ENCODE measurements at places on chromosomes 4 and X.

DNA sequence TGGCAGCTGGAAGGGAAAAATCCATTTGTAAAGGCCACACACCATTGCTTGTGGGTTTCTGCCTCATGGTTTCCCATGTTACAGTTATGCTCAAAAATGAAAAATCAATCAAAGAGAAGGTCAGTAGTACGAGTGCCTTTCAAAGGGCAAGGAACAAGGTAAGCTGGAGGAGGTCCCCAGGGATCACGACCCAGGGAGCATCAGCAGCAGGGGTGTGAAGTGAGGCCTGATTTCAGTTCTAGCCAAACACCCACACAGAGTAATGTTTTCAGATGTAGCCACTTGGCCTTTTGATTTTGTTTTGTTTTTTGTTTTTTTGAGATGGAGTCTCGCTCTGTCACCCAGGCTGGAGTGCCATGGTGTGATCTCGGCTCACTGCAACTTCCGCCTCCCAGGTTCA, 69.4 kb upstream of the AFAP1 start:
- no peak for DNase-seq

- DNase-seq = no peak
Measured at GRCh38 chrX:114210879-114211278, 373.0 kb upstream of the HTR2C start.

DNA sequence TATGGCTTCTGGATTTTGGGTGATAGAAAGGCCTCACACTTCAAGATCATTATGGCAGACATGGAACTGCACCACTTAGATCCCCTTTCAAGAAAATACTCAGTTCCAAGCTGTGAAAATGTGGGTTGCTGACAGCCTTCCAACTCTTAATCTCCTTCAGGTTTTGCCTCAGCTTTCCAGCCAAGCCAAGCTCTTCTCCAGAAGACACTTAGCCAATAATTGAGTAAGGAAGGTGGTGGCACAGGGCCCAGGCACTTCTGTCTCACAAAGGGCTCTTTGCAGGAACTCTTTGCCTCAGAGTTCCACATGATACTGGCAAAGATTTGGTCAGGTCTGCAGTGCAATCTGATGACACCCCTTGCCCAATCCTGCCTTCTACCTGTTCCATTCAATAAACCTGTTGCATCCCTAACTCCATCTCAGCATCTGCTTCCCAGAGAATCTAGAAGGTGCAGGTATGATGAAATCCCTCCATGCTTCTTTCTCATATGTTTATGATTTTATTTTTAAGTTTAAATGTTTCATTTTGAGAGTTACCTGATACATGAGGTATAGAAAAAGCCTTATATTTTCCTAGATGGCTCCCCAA, 30.6 kb downstream of the ANXA5 start:
- DNase-seq = no peak

- DNase-seq = no peak
Measured at GRCh38 chrX:6004529-6004928, 224.1 kb downstream of the NLGN4X start.

- no peak for DNase-seq
Measured at GRCh38 chr4:75169427-75169826, 236.5 kb downstream of the PARM1 start.

DNA sequence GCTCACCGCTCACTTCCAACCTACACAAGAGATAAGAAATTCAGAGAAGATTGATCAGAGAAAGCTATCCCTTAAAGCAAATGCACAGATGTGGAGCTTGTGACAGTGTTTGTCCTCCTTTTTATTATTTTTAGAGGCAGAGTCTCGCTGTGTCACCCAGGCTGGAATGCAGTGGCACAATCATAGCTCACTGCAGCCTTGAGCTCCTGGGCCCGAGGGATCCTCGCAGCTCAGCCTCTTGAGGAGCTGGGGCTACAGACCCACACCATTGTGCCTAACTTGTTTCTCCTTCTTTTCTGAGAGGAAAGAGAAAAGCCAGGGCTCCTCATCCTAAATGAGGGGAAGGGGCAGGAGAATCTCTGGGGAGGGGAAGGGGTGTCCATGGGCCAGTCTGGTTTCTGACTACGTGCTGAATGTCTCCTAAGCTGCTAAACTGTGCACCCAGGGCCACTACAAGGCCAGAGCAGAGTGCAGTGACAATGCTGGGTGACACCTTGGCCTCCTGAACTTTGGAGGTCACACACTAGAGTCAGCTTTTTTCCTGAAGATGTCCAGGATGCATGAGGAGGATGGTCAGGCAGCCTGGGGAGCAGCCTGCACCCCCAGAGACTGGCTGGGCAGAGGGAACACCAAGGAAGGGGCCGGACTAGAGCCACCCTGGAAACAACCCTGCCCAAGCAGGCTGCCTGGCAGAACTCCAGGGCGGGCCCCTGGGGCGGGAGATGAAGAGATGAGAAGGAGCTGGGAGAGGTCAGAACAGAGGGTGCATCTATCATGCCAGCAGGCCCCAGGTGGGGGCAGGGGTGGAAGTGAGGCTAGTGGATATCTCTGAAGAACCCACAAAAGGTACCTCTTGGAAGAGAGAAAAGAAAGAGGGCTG, 55.5 kb upstream of the PROM1 start:
- peak; percentile 39 for DNase-seq

DNA sequence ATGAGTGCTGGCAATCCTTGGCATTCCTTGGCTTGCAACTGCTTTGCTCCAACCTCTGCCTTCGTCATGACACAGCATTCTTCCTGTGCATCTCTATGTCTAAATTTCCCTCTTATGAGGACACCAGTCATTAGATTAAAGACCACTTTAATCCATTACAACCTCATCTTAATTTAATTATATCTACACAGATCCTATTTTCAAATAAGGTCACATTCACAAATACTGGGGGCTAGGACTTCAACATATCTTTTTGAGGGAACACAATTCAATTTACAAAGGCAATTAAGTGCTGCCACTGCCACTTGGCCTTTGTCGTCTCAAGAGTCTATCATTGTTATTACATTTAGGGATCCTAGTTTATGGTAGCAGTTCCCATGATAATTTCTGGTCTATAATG, 163.7 kb upstream of the PPP1R2C start:
- no peak for DNase-seq

GRCh38 chr4:723751-724530, 18.3 kb downstream of the PCGF3 start:
- no peak for DNase-seq

DNA sequence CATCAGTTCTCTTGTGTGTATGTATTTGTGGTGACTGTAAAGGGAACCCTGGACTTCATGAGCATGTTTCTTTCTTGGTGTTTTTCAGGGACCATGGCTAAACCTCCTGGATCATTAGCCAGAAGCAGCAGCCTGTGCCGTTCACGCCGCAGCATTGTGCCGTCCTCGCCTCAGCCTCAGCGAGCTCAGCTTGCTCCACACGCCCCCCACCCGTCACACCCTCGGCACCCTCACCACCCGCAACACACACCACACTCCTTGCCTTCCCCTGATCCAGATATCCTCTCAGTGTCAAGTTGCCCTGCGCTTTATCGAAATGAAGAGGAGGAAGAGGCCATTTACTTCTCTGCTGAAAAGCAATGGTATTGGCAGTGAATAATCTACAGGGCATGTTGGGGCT, 157.0 kb downstream of the STIM2 start:
- DNase-seq = no peak

GRCh38 chr4:25873632-25874129, 10.9 kb upstream of the SEL1L3 start:
- no peak for DNase-seq

DNA sequence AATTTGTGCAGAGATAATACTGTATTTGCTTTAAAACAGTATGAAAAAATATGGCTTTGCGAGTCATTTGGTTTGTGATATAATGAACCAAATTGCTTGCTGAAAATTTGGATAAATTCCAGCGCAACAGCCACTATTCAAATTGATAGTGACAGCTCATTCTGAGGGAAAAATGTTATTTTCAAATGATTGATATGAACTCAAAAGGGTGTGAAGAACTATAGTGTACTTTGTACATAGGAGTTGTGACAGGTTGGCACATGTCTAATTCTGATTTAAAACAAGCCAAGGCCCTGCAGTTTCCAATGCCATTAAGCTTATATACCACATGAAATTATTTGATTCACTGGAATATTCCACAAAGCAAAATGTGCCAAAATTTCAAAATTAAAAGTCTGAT, 1628.9 kb upstream of the AGA start:
- DNase-seq = no peak

- no peak for DNase-seq
Measured at GRCh38 chr4:168483811-168484210, 3.5 kb upstream of the DDX60L start.

DNA sequence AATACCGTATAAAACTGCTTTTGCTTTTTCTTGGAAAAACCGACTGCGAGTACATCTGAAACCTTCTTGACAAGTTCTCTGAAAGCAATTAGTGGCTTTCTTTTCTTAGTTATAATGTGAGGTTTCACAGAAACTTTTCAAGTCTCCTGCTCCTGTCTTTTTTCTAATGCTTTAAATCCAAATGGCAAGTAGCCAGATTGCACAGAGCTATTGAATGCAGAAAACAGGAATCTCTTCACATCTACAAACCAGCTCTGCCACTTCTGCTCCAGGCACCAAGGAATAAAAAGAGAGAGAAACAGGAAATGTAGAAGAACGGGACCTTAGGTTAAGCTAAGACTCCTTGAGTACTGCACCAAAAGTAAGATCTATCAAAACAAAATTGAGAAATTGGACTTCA, 267.3 kb upstream of the TET2 start:
- DNase-seq = no peak

GRCh38 chr4:149076401-149076800, 634.2 kb upstream of the NR3C2 start:
- DNase-seq = no peak

- peak; percentile 21 for DNase-seq
Measured at GRCh38 chr4:140188975-140189374, 35.0 kb upstream of the MAML3 start.

DNA sequence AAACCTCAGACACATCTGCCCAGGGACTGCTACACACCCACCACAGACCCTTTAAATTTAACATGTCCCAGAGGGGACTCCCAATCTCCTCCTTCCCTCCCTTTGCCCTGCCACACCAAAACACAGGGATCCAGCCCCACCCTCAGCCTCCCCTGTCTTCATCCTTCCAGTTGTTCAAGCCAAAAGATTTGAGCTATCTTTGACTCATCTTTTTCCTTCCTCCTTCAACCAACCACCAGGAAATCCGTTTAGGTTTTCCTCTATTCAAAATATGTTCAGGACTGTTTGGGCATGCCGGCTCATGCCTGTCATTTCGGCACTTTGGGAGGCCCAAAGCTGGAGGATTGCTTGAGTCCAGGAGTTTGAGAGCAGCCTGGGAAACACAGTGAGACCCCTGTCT, 6.9 kb upstream of the STK32B start:
- DNase-seq = no peak

DNA sequence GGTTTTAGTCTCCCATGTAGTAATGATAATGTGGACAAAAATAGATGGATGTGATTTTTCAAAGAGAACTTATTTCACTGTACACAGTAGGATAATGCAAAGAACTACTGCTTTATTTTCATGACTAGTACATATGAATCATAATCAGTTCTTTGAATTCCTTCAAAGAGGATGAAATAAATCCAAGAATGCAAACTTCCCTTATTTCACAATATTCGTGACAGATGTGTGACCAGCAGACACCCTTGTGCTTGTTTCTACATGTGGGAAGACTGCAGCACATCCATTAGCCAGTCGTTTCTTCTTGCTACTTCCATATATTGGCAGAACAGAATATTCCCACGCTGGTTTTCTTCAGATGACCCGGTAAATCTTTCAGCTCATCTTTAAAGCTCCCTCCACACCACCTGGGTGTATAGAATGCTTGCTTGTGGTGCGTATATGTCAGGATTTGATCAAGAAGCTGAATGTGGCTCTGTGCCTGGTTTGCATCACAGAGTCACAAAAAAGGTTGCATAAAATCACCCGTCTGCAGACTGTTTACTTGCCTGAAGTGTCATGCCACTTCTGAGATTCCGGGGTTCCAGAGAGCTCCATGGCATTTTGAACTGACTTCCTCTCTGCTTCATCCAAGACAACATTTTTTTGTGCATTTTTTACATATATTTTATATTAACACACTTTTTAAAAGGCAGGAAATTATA, 47.7 kb upstream of the FAT4 start:
- no peak for DNase-seq

DNA sequence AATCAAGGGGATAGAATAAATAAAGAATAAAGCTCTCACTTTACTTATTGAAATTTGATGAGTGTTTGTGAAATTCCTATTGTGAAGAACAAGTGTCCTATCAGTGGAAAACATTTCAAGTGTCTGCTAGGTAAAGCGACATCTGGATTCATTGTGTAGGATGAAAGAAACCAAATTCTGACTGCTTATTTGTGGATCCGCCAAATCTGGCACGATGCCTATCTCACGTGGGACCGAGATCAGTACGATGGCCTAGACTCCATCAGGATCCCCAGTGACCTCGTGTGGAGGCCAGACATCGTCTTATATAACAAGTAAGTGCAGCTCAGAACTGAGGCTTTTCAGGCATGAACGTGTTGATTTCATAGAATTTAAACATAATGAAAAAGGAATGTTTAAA, 1.9 kb downstream of the CHRNA9 start:
- no peak for DNase-seq

DNA sequence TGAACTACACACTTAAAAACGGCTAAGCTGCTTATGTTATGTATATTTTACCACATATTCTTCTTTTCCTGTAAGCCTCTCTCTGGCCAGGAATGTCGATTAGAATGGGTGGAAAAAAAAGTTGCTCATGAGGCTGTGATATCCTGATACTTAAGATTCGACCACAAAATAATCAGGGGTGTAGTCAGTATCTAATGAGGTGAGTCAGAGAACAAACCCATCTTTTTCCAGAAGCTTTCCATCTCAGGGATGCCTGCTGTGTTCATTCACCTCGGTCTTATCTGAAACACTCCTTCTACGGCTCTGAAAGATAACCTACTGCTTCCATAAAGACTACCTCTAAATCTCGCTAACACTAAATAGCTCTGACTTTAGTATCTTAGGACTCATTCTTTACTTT, 142.7 kb upstream of the MAP3K15 start:
- DNase-seq = no peak

- DNase-seq = no peak
Measured at GRCh38 chr4:144709793-144710525, 64.0 kb downstream of the HHIP start.

GRCh38 chr4:8009710-8010511, 70.2 kb upstream of the AFAP1 start:
- no peak for DNase-seq

DNA sequence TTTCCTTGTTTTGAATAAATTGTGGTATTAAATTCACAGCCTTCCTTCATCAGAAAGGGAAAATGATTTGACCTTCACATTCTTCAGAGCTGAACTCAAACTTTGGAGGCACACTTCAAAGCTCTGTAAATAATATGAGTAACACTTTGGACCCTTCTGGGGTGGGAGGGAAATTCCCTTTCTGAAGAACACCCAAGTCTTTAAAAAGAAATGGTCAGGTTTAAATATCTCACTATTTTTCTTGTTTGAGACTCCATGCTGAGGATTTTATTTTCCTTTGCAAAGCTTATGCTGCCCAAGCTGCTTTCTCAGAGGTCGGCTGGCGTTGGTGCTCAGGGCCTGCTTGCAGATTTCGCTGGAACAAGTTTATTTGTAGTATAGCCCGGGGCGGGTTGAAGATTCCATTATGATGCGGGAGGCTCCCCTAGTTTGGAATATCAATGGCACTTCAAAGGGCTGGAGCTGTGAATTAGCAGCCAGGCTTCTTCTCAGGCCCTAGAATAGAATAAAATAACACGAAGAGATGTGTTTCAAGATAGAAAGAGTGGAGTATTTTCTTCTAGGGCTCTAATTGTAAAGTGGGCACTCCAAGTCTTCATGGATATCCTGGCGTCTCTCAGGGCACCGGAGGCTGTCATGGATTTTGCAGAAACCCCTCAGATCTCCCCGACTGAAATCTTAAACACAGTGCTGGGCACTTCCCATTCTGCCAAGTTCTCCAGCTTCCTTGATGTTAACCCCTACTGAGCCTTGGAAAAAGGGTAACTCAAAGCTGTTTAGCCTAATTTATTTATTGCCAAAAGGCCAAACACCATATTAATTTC, 315.6 kb downstream of the GPAT3 start:
- DNase-seq = no peak
